ENCODE measurements at places on chromosomes 5 and 9.

GRCh38 chr5:149585910-149586309 lies 4.6 kb downstream of the ARHGEF37 start:
- no peak for DNase-seq

DNA sequence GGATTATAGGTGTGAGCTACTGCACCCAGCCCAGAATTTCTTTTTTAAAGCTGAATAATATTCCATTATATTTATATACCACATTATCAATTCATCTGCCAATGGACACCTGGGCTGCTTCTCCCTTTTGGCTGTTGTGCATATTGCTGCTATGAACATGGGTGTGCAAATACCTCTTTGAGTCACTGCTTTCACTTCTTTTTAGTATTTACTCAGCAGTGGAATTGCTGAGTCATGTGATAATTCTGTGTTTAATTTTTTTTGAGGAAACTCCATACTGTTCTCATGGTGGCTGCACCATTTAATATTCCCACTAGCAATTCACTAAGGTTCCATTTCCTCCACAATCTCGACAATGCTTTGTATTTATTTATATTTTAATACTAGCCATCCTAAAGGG lies 36.1 kb upstream of the KIF4B start:
- DNase-seq = no peak

DNA sequence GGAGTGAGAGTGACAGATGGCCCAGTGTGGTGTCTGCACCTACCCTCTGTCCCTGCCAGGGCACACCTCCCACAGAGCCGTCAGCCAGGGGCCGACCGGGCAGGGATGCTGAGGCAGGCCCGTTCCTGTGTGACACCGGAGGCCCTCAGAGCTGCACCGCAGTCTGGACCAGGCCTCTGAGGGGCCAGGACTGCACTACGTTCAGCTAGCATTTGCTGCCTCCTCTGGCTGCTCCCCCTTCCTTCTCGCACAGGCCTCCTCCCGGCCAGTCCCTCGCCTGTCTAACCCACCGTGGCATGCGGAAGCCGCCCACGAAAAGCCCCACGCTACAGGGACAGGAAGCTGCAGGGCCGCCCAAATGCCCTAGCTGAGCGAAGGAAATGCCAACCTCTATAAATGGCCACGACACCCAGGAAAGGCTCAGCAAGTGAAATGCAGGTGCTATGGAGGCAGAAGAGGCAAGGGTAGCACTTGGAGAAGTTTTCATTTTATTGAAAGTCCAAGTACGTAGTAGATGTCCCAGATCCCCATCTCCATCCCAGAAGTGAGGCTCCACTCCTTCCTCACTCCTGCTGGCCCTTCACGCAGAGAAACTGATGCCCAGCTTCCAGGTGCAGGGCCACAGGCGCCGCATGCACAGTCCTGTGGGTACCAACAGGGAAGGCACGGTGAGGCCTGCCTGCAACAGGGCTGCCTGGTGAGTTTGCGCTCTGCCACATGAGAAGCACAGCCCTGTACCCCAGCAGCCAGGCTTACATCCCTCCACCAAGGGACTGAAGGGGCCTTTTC lies 38.7 kb downstream of the MAPK9 start:
- DNase-seq = no peak

- DNase-seq = no peak
These were observed 424.0 kb upstream of the CCNH start for GRCh38 chr5:87836696-87837095.

- DNase-seq = no peak
These were observed 5.5 kb downstream of the PCYOX1L start for GRCh38 chr5:149363358-149363757.

DNA sequence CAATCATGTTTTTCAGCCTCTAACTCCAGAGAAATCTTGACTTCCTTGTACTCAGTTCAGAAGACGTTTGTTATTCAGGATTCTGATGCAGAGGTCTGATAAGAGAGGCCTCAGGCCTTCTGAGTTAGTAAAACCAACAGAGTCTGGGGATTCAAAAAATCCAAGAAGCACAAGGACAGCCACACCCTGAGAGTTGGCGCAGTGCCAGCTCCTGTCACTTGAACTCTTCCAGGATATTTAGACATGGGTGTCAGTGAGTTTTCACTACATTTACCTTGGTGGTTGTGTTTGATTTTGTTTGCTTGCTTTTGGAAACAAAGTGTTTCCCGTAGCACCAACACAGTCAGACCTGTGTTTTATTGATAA lies 41.6 kb upstream of the PDE8B start:
- no peak for DNase-seq

DNA sequence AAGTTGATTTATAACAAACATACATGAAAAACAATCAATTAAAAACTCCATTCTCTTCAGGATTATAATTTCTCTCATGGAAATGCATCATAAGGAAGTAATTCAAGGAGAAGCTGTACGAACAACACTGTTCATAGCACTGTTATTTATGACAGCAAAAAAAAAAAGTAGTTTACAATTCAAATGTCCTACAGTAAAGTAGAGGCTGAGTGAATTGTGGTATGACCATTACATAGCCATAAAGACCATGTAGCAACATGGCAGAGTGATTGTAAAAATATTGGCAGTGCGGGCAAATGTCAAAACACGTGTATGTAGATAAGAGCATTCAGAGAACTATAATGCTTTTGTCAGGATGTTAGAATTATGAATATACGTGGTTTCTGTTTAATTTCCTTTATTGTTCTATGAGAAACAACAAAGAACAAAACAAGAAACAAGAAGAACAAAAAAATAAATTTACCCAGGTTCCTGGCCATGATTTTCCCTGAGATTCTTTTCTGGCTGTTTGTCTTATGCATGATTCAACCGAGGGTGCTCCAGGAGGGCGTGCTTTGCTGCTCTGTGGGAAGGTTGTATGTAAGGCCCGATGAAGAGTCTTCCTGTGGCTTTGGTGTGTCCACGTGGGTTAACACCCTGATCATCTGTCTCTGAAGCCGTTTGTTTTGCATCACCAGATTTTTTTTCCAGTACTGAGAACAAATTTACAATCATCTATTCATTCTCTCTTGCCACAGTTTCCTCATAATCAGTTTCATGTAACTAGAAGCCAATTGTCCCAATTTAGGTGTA lies 28.8 kb downstream of the GCNT4 start:
- DNase-seq = no peak

DNA sequence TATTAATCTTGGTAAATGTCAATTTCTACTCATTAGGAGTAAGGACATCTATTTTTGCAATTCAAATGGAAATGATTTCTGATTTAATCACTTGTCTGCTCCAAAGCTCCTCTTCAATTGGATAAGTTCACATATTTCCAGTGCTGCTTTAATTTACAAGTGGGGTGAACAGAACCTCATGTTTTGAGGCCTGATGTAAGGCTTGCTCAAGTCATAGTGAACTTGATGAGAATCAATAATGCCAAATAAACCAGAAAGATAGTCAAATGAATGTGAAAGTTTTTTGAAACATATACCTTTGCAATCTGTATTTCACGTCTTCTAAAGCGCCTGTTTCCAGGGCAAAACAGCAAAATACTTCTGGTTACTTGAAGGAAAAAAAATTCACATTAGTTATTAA lies 15.4 kb upstream of the ACOT12 start:
- no peak for DNase-seq

DNA sequence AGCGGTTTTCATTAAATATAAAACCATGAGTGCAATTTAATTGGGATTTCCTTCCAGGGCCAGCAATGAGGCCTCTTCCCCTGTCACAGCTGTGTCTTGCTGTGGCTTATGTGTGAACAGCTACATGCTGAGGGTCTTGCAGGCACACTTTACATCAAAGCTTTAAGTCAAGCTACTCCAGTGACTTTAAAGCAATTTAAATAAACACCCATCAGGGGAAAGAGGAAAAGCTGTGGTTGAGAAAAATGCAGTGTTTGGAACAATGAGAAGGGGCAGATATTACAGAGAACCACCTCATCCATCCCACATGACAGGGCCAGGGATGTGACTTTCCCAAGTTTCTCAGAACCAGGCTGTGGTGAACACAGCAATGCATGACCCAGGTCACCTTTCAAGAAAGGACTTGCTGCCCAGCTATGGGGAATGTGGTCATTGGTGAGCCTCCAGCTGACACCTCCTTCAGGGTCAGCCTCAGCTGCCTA lies 115.9 kb upstream of the LPAR1 start:
- DNase-seq = no peak
